ENCODE measurements at places on chromosomes 2 and 18.

GRCh38 chr2:54975598-54976492 is 74.4 kb downstream of the RTN4 start:
- no peak for DNase-seq

GRCh38 chr18:55012008-55012407 is 52.7 kb upstream of the CCDC68 start:
- DNase-seq = no peak

DNA sequence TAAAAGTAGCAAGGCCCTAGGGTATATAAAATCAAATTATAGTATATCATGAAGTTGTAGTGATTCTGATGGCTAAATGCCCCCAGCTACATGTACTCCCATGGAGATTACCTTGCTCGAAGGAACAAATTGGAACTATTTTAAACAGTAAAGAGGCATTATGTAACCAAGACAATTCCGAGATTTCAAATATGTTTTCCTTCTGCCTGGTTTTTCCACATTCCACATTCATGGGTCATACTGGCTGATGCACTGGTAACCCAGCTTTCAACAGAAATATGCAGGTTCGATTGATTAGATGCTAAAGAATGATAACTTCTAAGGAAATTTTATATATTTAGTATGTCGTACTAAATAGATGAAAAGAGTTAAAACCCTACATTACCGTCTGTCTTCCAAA is 62.3 kb upstream of the MGAT4A start:
- no peak for DNase-seq

GRCh38 chr2:197804049-197804757 is at the start of gene PLCL1:
Gene PLCL1 (plus strand): TSS chr2:197804593.
- peak; percentile 94 for DNase-seq

DNA sequence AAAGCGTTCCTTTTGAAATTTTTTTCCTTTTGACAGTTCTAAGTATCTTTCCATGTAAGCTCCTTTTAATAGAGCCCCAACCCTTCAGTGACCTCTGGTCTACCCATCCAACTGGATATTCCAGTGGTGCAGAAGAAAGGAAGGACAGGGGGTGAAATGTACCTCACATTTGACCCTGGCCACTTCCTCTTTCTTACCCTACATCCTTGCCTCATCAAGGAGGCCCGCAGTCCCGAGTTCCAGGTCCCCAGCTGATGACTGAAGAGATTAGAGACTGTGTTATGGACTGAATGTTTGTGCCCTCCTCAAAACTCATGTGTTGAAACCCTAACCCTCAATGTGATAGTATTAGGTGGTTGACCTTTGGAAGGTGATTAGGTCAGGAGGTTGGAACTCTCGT is 158.1 kb downstream of the RBM43 start:
- DNase-seq = no peak

- no peak for DNase-seq
These were observed 219.1 kb downstream of the CALCRL start for GRCh38 chr2:187228986-187229385.

DNA sequence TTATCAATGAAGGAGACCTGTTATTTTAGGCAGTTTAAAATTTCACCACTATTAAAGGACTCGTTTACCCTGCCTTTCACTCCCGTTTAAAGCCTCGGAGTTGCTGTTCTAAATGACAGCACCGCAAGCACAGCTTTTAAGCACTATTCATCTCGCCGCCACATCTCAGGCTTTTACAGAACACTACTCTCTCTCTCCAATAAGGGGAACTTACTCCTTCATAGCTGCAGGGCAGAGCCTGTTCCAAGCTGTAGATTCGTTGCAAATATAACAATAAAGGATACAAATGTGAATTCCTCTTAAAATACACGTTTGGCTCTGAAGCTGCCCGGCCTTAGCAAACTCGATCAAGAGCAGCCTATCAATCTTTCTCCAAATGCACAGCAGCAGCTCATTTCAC is 271.8 kb downstream of the ZNF521 start:
- DNase-seq = no peak

- DNase-seq = no peak
These were observed 91.0 kb upstream of the MSH2 start for GRCh38 chr2:47311764-47312490.

DNA sequence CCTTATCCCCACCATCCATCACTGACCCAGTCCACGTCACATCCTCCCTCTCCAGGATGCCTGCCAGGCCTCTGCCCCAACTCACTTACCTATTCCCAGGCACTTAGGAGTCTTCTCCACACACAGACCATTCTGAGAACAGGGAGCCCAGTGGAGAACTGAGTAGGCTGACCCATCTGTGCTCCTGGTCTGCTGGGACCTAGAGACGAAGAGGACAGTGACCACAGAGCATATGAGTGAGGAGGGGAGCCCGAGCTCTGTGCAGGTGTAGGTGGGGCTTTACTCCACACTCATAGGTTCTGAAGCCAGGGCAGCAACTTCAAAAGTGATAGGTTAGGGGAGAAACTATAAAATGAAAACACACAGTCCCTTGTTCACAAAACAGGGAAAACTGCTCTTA is 130.0 kb downstream of the NDUFA10 start:
- no peak for DNase-seq

DNA sequence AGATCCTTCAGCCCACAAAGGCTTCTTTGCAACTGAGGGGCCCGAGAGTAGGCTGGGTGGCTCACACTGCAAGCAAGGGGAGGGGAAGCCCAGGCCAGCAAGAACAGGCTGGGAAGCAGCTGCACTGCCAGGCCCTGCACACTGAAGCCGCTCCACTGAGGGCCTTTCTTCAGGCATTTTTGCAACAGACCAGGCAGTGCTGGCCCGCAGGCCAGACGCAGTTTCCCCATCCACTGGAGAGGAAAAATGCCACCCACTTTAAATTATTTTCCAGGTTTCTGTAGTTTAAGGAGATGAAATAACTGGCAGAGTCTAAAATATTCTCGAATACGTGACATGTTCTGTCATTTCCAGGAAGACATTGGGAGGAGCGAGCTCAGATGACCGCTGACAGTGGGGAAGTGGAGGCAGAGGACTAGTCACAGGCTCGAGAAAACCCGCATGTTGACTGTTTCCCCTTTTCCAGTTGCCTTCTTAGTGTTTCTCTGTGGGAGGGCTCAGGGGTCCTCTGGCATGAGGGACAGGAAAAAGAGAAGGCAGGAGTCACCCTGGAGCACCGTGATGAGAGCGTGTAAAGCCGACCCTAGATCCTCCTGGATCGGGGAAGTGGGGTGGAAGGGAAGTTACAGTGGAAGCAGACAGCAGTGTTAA is 53.3 kb upstream of the B3GNT7 start:
- no peak for DNase-seq

- no peak for DNase-seq
These were observed 206.9 kb downstream of the FBXO15 start for GRCh38 chr18:73940721-73941120.

GRCh38 chr2:162113776-162114168 is 38.3 kb downstream of the GCG start:
- DNase-seq = peak; percentile 26

- DNase-seq = no peak
These were observed 22.8 kb upstream of the DGKD start for GRCh38 chr2:233331536-233331935.

- peak; percentile 65 for DNase-seq
These were observed 69.9 kb downstream of the GLI2 start for GRCh38 chr2:120805602-120806001.

- no peak for DNase-seq
These were observed 35.0 kb upstream of the PTH2R start for GRCh38 chr2:208371634-208371935.

- DNase-seq = no peak
These were observed 3.1 kb downstream of the PKDCC start for GRCh38 chr2:42050703-42051542.

- DNase-seq = no peak
These were observed 262.8 kb upstream of the PARD3B start for GRCh38 chr2:204282525-204282924.

DNA sequence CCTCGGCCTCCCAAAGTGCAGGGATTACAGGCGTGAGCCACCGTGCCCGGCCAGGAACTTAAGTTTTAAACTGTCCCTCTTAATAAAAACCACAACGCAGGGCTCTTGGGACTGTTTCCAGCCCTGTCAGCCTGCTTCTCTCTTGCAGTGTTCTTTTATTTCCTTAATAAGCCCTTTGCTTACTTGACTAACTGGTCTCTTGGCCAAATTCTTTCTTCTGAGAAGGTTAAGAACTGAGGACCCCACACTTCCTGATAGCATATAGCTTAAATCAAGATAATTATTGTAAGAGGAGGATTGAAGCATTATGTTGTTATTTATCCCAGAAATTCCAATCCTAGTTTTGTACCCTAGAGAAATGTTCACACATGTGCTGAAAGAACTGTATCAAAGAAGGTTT is 128.2 kb upstream of the UXS1 start:
- DNase-seq = no peak

GRCh38 chr2:78839259-78839658 is 186.2 kb upstream of the REG3G start:
- DNase-seq = no peak

DNA sequence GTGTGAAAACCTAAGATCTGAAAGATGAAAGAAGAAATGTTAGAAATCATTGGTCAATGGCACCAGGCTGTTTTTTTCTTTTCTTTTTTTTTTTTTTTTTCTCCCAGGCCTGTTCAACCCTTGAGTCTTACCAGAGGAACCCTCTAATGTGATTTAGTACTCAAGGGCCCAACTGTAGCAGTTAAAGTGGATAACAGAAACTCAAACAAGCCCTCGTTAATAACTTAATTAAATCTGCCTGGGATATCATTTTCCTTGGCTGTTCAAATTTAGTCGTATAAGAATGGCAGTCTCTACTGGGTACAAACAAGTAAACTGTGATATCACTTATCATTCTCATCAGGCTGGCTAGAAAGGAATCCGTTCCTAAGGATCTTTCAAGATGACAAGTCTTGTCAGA is 16.5 kb downstream of the ARL4C start:
- no peak for DNase-seq

- no peak for DNase-seq
These were observed 99.1 kb upstream of the NEUROD1 start for GRCh38 chr2:181779288-181780021.

DNA sequence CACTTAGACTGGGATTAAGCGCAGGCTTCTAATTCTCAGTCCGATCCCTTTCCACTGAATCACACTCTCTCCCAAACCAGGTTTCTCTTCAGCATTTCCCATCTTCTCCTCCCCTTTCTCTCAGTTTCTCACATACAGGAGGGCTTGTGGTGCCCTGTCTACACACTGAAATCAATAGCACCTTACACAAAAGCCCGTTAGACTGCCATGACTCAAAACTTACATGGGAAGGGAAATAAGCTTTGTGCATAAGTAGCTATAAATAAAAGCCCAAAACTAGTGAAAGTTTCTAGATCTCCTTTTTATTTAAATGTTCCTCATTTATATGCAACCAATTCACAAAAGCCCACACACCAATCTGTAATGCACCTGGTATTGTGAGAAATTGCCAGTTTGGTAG is 318.4 kb downstream of the TXNL1 start:
- no peak for DNase-seq

DNA sequence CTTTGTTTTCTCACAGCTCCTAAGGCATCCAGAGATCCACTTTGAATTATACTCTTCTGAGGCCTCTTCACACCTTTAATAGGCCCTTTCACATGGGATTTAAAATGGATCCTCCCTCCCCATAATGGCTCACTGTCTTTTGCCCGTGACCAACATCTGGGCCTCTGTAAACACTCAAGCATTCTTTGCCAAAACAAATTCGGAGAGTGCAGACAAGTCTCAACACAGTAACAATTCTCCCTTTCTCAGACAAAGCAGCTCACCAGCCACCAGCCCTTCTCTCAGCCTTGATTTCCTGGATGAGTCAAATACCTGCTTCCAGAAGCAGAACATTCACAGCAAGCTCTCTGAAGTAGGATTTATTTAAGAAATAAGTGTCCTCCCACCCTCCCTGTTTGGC is 14.0 kb upstream of the IMP4 start:
- no peak for DNase-seq

- DNase-seq = no peak
These were observed 194.6 kb downstream of the CYRIA start for GRCh38 chr2:16470936-16471490.

- DNase-seq = no peak
These were observed 68.5 kb upstream of the WDR75 start for GRCh38 chr2:189372688-189373257.

DNA sequence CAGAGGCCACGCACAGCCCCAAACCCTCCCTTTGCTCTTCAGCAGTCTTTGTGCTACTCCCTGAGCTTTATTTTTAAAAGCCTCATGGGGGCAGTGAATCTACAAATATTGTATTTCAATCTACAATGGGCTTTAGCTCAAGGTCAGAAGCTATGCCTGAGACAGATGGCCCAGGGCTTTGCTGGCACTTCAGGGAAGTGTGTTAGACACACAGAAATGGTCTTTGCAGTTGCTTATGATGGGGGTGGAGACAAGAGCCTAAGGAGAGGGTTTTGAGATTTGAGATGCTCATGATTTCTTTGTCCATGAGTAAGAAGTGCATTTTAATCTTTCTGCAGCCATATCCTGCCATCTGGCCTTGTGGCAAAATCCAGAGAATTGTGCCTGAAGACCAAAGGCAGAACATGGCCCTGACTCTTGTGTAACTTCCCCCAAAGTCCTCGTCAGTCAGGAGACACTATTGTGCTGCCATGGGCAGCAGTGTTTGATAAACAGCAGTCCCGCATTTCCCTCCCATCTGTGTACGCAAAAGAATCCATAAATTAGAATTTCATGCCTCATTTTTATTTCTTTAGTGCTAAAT is 92.6 kb downstream of the VAPA start:
- DNase-seq = peak; percentile 38

DNA sequence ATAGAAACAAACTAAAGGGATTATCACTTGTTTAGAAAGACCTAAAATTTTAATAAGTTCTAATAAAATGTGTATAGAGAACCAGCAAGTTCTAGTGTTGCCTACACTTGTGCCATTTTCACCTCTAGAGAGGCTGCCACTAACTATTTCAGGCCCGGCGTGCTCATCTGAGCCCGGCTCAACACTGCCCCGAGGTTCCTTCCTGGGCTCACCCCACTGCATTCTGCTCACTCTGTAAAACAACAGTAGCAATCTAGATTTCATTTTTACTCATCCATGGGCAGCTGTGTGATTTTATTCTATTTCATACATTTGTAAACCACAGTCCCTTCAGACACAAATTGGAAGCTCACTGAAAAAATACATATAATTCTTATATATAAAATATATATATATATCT is 253.2 kb downstream of the L3MBTL4 start:
- no peak for DNase-seq

- no peak for DNase-seq
These were observed 84.2 kb downstream of the DOK6 start for GRCh38 chr18:69484699-69485396.

GRCh38 chr2:19577723-19578122 is 219.3 kb upstream of the OSR1 start:
- DNase-seq = no peak

Data from hepatic stellate cell (primary cell).